ENCODE measurements at places on chromosomes 5 and 9.

GRCh38 chr5:35789732-35790456 is 66.8 kb upstream of the IL7R start:
- DNase-seq = no peak

DNA sequence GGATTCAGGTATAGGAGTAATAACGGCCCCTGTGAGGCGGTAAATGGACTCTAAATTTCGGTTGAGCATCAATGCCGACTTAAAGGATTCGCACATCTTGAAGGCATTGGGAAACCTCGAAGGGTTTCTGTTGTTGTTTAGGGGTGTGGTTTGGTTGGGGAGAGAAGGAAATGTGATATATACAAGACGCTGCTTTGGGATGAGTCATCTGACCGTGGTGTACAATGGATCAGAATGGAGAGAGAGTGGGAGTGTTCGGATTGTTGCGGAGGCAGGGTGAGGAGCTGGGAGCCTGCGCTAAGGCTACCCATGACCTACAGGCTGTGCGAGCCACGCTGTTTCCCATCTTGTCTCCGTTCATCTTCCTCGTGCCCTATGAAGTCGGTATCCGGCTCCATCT is 60.4 kb upstream of the ERCC6L2 start:
- no peak for DNase-seq

DNA sequence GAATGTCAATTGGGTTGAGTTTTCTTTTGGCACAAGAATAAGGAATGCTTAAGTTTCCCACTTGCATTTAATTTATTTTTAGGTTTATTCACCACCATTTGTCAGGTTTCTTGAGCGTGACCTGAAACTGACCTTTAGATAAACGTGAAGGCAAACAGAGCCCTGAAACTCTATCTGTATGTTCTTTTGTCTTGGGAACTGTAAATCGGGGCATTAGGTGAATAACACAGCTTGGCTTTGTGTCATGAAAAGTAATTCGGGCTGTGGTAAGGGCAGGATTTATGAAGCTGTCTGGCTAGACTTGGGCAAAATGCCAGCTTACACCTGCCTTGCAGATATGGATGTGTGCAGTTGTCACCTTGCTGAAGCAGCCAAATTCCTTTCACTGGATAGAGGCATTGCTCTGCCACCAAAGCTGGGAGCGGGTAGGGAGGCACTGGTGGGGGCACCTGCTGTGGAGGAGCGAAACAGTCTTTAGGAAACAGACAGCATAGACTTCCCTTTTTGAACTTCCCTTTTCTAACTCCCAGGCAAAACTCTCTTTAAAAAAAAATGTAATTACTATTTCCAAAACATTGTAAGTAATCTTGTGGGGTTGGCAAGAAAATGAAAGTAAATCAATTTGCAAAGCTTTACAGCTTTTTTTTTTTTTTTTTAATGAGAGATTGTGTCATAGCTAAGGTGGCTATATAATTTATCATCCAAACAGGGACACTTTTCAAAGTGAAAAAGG is 545.2 kb downstream of the CSNK1G3 start:
- no peak for DNase-seq

DNA sequence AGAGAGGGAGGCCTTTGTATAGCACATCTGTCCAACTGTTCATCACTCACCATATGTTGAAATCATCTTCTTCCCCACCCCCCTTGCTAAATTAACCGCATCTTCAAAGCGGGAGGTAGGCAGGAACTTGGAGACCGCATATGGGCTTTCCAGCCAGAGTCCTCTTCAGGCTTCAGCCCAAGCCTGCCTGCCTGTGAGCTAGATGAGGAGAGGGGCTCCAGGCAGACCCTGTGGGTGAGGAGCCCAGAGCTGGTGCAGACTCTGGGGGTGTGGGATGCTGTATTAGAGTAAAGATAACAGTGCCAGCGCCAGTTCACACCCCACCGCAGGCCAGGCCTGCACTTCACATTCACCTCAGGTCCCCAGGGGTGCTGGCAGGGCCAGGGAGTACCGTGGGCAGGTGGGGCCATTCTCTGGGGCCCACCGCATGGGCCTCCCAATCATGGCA is 16.2 kb downstream of the PRRC2B start:
- no peak for DNase-seq

DNA sequence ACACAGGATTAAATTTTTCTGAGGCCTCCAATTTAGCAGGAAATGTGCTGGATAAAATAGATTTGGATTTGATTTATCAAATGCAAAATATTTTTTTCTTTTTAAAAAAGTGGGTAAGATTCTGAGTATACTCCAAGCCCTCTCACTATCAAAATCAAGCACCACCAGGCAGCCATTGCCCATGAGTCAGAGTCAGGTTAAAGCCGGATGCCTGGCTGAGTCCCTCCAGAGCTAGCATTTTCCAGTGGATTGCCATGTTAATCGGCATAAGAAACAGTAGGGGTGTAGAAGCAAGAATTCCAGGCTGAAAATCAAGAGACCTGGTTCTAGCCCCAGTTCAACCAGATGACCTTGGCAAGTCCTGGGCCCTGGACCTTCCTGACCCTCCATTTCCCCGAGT is 85.3 kb downstream of the FAM114A2 start:
- DNase-seq = no peak

GRCh38 chr5:96209829-96210228 is 223.2 kb downstream of the PCSK1 start:
- no peak for DNase-seq

- DNase-seq = no peak
These were observed 8.4 kb downstream of the GNAQ start for GRCh38 chr9:78023003-78023741.

DNA sequence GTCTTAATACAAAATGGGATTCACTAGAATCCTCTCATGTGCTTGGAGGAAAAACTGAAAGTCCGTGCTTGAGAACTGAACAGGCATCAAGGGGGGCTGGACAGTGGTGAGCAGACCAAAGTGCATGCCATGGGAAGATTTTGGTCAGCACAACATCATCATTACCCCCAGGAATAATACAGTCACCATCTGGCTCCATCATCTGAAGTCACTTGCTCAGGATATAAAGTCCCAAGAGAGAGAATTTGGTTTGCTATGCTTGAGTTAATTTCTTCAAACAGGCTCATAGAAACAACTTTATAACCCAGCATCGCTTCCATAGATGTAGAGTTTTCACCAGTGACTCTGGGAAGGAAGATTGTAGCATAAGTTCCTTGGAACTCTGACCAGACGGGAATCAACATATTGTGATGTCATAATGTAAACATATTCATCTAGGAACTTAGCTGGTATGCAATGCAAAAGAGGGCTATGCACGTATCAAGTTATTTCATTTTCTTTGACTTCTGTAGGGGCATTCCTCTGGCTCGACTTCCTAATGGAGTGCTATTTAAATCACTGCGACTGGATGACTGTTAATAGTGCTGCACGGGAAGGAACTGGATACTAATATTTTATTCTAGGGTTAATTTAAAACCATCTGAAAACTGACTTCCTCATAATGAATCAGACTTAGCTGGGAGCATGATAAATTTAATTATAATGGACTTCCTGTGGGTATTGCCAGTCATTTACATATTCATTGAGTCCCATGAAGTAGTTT is 145.2 kb downstream of the MTRR start:
- no peak for DNase-seq

- DNase-seq = no peak
These were observed 465.6 kb upstream of the KIF2A start for GRCh38 chr5:61840361-61840760.

- no peak for DNase-seq
These were observed 36.2 kb upstream of the TENT2 start for GRCh38 chr5:79575996-79576395.

GRCh38 chr5:180074462-180074861 is 2.9 kb upstream of the RNF130 start:
- no peak for DNase-seq
